Stimulated activated CD8-positive, alpha-beta memory T cell treated with anti-CD3 and anti-CD28 coated beads, Interleukin-7, amount 100 ng/mL, for 24 hours (primary cell): ENCODE measurements at places on chromosomes 12 and 14.

GRCh38 chr14:24285351-24285750 is 14.0 kb upstream of the RABGGTA start:
- DNase-seq = no peak

DNA sequence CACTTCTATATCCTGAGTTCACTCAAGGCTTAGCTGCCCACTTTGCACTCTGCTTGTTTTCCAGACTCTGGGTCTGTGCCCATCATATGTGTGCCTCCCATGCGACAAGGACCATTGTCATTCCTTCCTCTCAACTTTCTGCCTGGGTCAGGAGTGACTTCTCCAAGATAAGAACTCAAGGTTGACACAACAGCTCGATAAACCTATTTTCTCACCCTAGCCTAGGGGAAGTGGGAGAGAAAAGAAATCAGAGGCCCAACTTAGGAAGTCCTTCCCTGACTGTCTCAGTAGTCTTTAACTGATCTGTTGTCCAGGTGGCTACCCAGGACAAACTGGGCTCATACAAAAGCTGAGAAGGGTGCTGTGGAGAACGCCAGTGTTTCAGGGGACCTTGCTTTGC is 1.7 kb downstream of the SMUG1 start:
- DNase-seq = no peak

DNA sequence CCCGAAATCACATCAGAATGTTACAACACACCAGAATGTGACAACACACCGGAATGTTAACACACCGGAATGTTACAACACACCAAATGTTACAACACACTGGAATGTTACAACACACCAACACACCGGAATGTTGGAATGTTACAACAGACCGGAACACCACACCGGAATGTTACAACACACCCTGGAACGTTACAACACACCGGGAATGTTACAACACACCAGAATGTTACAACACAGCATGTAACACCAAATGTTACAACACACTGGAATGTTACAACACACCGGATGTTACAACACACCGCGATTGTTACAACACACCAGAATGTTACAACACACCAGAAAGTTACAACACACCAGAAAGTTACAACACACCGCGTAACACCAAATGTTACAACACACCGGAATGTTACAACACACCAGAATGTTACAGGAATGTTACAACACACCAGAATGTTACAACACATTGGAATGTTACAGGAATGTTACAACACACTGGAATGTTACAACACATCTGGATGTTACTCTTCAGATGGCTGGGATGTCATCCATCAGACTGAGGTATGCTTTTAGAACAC is 21.1 kb downstream of the CHFR start:
- DNase-seq = no peak

- no peak for DNase-seq
Measured at GRCh38 chr12:68440068-68440581, 108.0 kb upstream of the MDM1 start.

DNA sequence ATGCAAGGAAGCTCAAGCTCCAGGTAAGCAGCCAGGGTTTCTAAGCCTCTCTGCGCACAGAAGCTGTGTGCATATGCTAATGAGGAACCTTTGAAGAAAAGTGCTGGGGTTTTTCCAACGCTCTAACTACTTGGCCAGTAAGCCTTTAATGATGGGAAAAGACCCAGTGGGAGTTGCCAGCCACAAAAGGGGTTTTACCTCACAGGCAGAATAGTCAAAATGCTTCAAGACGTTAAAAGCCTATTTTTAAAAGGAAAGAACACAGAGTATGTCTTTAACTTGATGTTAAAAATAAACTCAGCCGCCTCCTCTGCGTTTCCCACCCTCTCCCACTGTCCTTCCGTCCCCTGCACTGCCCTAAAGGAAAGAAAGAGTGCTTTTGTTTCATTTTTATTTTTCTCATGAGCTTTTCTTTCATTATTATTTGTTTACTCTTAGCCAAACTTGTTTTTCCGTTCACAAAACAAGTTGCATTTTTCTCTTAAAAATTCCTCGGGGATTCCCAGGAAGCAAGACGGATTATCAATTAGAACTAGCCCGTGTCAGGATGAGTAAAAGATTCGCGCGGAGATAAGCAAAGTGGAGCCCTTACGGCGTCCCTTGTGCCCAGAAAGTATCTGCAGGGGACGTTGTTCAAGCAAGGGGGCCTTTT is 209.8 kb upstream of the NUDT4 start:
- DNase-seq = no peak

DNA sequence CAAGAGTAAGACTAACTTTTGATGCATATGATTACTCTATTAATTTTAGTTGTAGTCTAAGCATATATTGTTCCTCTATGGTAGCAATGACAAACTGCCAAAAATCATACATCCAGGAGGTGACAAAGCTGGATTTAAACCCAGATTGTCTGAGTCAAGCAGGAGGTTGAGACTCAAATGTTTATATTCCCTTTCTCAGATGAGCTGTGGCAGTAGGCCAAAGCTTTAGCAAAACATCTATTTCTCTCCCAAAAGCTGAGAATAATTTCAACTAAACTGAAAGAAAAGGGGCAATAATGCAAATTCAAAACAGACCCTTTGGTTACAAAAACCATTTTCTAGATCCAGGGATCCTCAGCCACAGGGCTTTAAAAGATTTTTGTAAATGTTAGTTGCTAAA is 173.6 kb downstream of the SEC23A start:
- no peak for DNase-seq

- DNase-seq = no peak
Measured at GRCh38 chr12:16012117-16012516, 101.0 kb downstream of the DERA start.

GRCh38 chr12:101207086-101207780 is 2.8 kb downstream of the SLC5A8 start:
- no peak for DNase-seq

GRCh38 chr12:12872934-12873275 is 18.5 kb upstream of the GPRC5A start:
- DNase-seq = no peak

- no peak for DNase-seq
Measured at GRCh38 chr12:6469609-6470374, 685 bp downstream of the VAMP1 start.

- DNase-seq = no peak
Measured at GRCh38 chr14:52776816-52777215, 14.6 kb downstream of the GNPNAT1 start.

- DNase-seq = no peak
Measured at GRCh38 chr12:101619858-101620761, 25.3 kb downstream of the MYBPC1 start.

GRCh38 chr14:89760086-89760485 is 194.4 kb downstream of the EFCAB11 start:
- no peak for DNase-seq

GRCh38 chr12:6752167-6752920 is 597 bp downstream of the MLF2 start:
- no peak for DNase-seq

GRCh38 chr14:62916551-62916950 is 128.7 kb downstream of the KCNH5 start:
- no peak for DNase-seq

DNA sequence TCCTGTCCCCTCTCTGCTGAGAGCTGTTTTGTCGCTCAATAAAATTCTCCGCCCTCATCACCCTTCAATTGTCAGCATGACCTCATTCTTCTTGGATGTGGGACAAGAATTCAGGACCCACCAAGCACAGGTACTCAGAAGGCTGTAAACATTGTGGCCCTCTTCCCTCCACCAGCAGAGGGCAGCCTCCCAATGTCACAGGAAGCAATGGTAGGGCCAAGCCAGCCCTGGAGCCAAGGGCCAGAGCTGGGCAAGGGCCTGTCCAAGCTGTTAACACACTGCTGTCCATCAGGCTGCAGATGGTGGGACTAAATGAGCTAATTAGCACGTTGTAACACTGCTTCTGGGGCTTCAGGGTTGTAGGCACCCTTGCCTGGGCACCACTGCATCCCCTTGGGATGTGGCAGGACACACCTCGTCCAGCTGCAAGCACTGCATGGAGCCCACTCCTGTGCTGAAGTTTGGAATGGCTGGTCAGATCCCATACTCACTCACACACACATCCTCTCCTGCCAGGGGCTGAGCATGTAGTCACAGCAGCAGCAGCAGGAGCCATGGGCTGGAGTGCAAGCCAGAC is 62.7 kb upstream of the HECTD1 start:
- no peak for DNase-seq

- no peak for DNase-seq
Measured at GRCh38 chr12:97452839-97453238, 9.8 kb upstream of the RMST start.

- no peak for DNase-seq
Measured at GRCh38 chr14:93804654-93805053, 16.4 kb upstream of the PRIMA1 start.

GRCh38 chr14:64875350-64875749 is 4.4 kb downstream of the SPTB start:
- DNase-seq = no peak

DNA sequence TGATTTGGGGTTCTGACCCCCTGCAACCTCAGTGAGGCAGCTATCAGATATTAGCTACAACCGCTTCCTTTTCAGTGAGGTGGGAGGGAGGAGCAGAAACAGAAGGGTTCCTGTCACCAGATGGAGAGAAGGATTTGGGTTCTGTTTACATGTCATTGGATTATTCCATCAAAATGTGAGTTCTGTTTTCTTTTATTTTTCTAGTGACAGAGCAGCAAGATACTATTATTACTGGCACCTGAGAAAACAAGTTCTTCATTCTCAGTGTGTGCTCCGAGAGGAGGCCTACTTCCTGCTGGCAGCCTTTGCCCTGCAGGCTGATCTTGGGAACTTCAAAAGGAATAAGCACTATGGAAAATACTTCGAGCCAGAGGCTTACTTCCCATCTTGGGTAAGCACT is 52.8 kb downstream of the FRMD6 start:
- DNase-seq = no peak

DNA sequence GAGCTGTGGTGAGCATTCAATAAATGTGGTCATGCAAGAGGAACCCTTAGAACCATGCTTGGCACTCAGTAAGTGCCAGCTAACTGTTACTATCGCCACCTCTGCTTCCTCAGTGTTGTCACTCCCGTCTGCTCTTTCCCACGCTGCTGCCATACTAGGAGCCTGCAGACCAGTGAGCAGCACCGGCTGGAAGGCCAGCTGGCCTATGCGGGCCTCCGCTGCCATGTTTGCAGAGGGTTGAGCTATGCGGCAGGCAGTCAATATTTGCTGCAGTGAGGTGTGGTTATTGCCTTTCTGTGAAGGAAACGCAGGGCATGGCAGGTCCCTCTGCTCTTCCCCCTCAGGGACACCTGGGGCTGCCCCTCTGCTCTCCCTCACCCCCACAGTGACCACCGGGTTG is 13.0 kb downstream of the KMT5A start:
- no peak for DNase-seq

DNA sequence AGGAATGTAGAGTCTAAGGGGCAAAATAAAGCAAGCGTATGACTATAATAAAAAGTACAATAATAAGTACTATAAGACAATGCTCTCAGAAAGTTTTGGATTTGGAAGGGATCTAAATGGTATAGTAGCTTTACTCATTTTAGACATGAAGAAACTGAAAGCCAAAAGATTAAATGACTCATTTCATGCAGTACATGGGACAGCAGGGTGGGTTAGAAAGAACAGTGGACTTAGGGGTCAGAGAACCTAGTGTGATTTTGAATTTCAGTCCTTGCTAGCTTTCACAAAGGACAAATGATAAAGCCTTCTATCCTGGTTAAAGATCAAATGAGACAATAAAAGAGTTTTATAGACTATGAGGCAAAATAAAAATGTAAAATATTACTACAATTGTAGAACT is 6.8 kb upstream of the LEMD3 start:
- DNase-seq = no peak

- no peak for DNase-seq
Measured at GRCh38 chr12:47272412-47273190, 192.8 kb upstream of the AMIGO2 start.

GRCh38 chr14:24976602-24977001 is 73.3 kb downstream of the STXBP6 start:
- DNase-seq = no peak

GRCh38 chr14:52885230-52885629 is 65.6 kb downstream of the FERMT2 start:
- no peak for DNase-seq

GRCh38 chr12:64998371-64999147 is 122.5 kb downstream of the WIF1 start:
- no peak for DNase-seq
